Stimulated activated CD8-positive, alpha-beta memory T cell treated with anti-CD3 and anti-CD28 coated beads, Interleukin-15, amount 100 ng/mL, for 4 hours (primary cell): ENCODE measurements at places on chromosomes 5 and 9.

GRCh38 chr9:105414947-105415661 lies 32.7 kb upstream of the FSD1L start:
- DNase-seq: peak; percentile 24

DNA sequence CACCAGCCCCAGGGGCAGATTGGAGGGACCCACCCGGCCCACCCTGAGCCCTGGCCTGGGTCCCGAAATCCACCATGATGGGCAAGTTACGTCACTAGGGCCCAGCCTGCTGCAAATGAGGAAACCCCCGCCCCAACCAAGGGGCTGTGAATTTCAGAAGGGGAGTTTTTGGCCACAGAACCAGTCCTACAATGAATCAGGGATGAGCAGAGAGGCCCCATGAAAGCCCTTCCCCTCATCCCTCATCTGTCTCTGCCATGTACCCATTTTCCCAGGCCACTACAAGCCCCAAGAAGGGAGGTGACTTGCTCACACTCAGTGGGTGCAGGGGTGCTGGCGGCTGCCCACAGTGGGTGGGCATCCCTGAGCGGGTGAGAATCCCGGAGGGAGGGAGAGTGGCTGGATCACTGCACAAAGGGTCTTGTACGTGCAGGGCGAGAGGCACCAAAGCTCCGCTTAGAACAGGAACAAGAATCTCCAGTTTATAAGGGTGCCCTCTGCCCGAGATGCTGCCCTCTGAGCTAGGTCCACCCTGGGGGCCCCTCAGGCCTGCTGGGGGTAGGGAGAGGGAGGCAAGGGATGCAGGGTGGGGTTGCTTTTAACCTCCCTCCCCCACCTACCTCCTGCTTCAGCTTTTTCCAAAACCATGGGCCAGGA lies 10.4 kb upstream of the TCF7 start:
- DNase-seq: no peak

- DNase-seq: no peak
These were observed 93.3 kb upstream of the SLC44A1 start for GRCh38 chr9:105150991-105151685.

DNA sequence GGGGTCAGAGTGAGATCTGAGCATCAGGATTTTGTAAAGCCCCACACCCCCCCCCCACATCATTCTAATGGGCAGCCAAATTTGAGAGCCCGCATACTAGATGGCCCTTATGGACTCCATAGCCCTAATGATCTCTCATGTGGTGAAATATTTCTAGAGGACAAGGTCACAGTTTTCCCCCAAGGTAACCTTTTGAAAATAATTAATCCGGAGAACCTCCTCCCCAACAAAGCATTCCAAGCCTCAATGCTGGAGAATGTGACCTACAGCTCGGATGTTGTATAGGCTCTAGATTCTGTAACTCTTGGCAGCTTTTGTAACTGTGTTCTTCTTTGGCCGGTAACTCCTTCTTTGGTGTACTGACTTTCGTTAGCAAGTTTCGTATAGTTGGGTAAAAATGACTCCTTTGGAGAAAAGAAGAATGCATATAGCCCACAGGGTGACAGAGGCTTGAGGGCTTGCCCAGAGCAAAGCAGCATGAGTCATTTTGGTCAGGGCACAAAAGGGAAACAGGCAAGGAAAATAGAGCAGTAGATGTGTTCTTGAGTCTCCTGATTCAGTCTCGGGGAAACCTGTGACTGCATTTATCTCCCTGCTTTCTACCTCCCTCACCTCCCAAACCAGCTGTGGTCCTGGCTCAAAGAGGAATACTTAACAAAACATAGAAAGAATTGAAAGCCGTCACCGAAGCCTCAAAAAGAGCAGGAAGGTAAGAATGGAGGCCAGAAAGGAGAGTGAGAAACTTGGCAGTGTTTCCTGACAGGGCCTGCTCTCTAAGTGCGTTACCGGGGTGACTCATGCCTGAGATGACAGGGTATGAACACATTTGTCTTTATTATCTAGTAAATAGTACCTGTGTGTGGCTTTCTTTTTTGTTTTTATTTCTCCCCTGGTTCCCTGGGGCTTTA lies 6.6 kb upstream of the XPA start:
- no peak for DNase-seq

DNA sequence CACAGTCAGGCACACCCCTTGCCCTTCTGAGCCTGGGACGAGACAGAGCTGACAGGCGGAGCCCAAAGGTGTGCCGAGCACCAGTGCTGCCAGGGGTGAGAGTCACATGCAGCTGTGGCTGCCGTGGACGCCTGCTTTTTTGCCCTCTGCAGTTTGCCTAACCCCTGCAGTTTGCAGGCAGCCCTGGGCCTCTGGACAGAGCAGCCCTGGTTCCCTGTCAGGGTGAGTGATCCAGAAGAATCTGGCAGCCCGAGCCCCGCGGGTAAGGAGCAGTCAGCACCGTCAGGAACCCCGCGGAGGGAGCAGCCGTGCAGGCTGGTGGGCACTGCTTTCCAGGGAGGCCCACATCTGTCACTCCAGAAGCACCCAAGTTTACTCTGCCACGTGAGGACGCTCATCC lies 30.3 kb downstream of the CEP72 start:
- no peak for DNase-seq

GRCh38 chr5:126811515-126812198 lies 34.7 kb downstream of the LMNB1 start:
- DNase-seq: no peak

DNA sequence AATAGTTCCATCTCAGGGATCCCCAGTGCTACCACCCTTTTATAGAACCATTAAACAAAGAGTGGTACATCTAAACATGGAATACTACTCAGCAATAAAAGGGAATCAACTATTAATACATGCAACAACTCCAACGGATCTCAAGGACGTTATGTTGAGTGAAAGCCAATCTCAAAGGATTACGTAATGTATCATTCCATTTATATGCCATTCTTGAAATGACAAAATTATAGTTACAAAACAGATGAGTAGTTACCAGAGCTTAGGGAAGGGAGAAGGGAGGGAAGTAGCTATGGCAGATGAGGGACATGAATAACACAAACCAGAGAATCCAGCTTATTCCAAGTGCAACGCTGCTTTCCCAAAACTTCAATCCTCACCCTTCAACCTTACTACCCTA lies 69.5 kb downstream of the ACTL7B start:
- no peak for DNase-seq

DNA sequence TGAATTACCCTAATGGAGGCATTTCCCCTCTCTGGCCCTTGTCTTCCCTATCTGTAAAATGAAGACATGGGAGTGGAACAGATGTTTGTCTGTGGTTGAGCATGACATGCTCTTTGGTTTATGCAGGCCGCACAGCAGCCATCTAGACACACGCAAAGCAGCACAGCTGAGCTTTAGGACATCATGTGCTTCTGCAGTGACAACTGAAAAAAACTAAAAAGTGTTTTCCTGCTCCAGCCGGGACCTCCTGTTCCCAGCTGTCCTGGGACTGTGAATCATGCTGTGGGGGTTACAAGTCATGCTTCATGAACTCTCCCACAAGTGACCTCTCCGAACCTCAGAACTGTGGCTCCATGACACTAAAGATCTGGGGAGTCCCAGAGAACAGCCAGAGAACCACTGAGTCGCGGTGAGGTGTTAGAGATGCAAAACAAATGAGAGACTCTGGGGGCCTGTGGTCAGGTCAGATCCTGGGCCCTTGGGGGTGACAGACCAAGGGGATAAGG lies 1.7 kb downstream of the SMIM3 start:
- no peak for DNase-seq

- DNase-seq: no peak
These were observed 120.6 kb downstream of the LHFPL2 start for GRCh38 chr5:78527925-78528324.
